CD8-positive, alpha-beta memory T cell (primary cell): ENCODE measurements at places on chromosomes 2 and 18. TPM values are rescaled to one million over a fixed set of nuclear protein-coding genes. Genes with fewer than 3 reads are reported as not detected.

The LONRF2 gene
- not detected for polyA plus RNA-seq

The HRH4 gene
- polyA plus RNA-seq: not detected

GRCh38 chr18:62554061-62554815 is 31.4 kb downstream of the ZCCHC2 start:
- H3K36me3 ChIP-seq: peaks cover 39% of the 10 kb centered on the region
- no peak overlapping the region for H3K4me3 ChIP-seq
- H3K4me1 ChIP-seq: no peaks in the 10 kb centered on the region
- H3K27ac ChIP-seq: no peak overlapping the region

- no peak overlapping the region for H3K27ac ChIP-seq
- no peaks in the 10 kb centered on the region for H3K4me1 ChIP-seq
- H3K4me3 ChIP-seq: no peak overlapping the region
- no peaks in the 10 kb centered on the region for H3K27me3 ChIP-seq
- no peaks in the 10 kb centered on the region for H3K36me3 ChIP-seq
Measured at GRCh38 chr18:8065284-8065683, 498.2 kb downstream of the PTPRM start.

GRCh38 chr2:179186126-179186525 is 78.5 kb downstream of the SESTD1 start:
- no peak for DNase-seq
- no peaks in the 10 kb centered on the region for H3K4me1 ChIP-seq
- no peaks in the 10 kb centered on the region for H3K36me3 ChIP-seq
- H3K27me3 ChIP-seq: no peaks in the 10 kb centered on the region
- H3K4me3 ChIP-seq: no peak overlapping the region

DNA sequence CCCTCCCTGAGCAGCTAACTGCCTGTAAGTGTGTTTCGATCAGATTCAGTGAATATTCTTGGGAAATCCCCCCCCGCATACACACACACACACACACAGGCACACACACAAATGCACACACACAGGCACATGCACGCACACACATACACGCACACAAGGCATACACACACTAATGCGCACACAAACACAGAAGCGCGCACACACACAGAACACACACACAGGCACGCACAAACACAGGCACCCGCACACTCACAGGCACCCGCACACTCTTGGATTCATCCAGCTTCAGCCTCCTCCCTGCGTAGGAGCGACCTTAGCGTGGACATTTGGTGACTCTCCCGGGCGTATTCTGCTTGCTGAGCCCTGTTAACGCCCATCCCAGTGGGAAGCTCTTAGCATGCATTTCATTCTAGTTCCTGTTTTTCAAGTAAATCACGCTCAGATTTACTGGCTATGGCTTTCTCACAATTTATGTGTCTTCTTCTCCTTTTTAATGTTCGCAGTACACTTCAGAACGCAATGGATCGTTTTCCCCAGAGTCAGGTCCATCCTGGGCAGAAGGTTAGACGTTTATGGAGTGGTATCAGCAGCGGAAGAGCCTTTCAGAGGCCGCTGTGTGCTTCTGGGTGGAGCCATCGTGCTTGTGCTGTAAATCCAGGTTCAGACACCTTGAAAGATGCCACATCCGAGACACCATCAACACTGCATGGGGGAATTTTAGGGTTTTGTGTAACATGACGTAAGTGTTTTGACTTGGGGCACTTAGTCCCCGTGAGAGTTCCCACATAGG is 656.6 kb downstream of the GALR1 start:
- no peaks in the 10 kb centered on the region for H3K27me3 ChIP-seq
- no peaks in the 10 kb centered on the region for H3K4me1 ChIP-seq
- DNase-seq: no peak
- no peak overlapping the region for H3K4me3 ChIP-seq

- H3K27me3 ChIP-seq: no peaks in the 10 kb centered on the region
- H3K36me3 ChIP-seq: peaks cover 20% of the 10 kb centered on the region
- H3K4me1 ChIP-seq: peaks cover 26% of the 10 kb centered on the region
- no peak for DNase-seq
Measured at GRCh38 chr2:219210886-219211362, 4.3 kb downstream of the ZFAND2B start.

DNA sequence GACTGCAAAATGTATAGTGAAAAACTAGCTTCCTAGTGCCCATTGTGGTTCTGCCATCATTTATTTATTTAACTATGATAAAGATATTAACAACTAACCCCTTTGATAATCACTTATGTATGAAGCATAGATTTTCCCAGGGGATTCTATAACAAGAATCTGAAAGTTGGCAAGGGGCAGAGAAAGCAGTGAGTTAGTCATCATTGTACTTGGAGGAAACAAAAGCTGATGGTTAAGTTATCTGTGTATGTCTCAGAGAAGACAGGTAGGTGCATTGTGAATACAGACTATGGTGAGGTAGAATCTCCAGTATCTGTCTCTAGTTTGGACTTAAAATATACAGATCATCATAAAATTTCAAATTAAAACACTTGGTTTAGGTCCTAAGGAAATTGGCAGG is 2159.1 kb upstream of the CELF4 start:
- no peak overlapping the region for H3K27ac ChIP-seq
- H3K36me3 ChIP-seq: no peaks in the 10 kb centered on the region
- DNase-seq: no peak
- H3K27me3 ChIP-seq: no peaks in the 10 kb centered on the region
